ENCODE measurements at places on chromosomes 7 and 10. TPM values are rescaled to one million over a fixed set of nuclear protein-coding genes. Genes with fewer than 3 reads are reported as not detected.

Gene CYP2W1
- not detected for total RNA-seq

Gene WEE2
- total RNA-seq = not detected

GRCh38 chr10:230758-231157, 95.5 kb downstream of the ZMYND11 start:
- H3K36me3 ChIP-seq = no peaks in the 10 kb centered on the region
- no peak overlapping the region for H3K4me3 ChIP-seq

- no peak overlapping the region for H3K4me3 ChIP-seq
- no peak overlapping the region for H3K27ac ChIP-seq
- H3K4me1 ChIP-seq = no peaks in the 10 kb centered on the region
These were observed 48.0 kb downstream of the CAMK1D start for GRCh38 chr10:12397147-12397896.

Gene MACROH2A2
- 12.1 TPM for total RNA-seq

Gene AGR2
- not detected for total RNA-seq

DNA sequence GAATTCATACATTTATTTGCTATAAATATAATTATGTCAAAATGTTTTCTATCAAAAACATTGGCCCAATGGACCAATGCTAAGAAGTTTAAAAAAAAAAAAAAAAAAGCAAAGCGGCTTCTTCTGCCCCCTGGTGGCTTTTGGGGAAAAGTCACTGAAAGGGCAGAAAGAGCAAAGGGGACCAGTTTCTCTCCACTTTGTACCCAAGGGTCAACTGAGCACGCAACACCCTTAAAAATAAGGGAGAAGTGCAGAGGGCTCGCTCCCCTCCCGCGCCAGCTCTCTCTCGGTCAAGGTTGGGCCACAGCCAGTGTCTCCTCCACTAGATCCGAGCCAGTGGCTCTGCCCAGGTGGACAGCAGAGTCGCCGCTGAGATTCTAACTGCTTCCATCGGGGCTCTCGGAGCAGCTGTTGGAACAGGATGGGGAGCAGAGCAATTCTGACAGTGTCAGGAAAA, 136.4 kb upstream of the FGFR2 start:
- H3K4me1 ChIP-seq = no peaks in the 10 kb centered on the region
- DNase-seq = no peak
- H3K27me3 ChIP-seq = no peaks in the 10 kb centered on the region
- no peaks in the 10 kb centered on the region for H3K36me3 ChIP-seq

Gene GPNMB
- 177 TPM for total RNA-seq

Data from fibroblast of lung (primary cell).